T-cell (primary cell): ENCODE measurements at places on chromosomes 2 and 18.

DNA sequence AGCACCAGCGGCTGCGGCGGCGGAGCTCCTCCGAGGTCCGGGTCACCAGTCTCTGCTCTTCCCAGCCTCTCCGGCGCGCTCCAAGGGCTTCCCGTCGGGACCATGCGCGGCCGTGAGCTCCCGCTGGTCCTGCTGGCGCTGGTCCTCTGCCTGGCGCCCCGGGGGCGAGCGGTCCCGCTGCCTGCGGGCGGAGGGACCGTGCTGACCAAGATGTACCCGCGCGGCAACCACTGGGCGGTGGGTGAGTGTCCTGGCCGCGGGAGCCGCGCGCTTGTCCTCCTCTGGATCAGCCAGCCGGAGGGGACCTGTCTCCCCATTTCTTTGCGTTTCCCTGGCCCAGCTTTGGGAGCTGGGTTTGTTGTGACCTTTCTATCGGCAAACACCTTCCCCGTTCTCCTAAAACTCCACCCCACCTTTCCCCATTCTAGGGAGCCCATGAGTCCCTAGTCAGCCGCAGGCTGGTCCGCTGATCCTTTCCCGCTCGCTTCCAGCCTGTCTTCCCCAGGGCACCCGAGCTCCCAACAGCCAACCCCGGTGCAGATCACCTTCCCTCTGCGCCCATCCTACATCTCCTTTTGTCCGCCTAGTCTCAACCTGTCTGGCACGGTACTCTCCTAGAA is 316 bp downstream of the GRP start:
- DNase-seq: no peak

DNA sequence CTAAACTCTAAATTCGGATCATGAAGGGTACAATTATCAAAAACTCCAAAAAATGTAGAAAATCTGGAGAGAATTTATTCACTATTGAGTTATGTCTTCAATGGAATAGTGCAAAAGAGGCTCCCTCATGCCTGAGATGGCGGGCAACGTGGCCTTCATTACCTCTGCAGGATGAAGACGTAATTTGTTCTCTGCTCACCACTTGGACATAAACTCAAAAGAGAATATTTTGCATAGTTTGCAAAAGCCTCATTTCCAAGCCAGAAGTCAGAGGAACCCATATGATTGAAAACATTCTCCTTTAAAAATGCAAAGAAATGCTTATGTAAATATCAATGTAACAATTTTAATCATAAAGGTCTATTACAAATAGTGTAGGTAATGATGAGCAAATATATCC is 58.7 kb downstream of the SLC25A12 start:
- DNase-seq: no peak

GRCh38 chr2:175981551-175981950 is 20.5 kb downstream of the LNPK start:
- no peak for DNase-seq

DNA sequence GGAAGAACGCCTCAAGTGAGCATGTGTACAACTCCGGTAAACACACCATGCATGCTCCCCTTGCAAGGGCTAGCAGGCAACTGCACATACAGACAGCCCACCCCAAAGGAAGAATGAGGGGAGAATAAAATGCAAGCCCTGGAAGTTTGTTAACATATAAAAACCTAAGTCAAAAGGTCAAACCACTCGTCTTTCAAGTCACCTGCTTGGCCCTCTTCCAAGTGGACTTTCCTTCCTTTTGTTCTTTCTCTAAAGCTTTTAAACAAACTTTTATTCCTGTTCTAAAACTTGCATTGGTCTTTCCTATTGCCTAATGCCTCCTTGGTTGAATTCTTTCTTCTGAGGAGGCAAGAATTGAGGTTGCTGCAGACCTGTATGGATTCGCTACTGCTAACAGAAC is 5.2 kb upstream of the RPIA start:
- no peak for DNase-seq

DNA sequence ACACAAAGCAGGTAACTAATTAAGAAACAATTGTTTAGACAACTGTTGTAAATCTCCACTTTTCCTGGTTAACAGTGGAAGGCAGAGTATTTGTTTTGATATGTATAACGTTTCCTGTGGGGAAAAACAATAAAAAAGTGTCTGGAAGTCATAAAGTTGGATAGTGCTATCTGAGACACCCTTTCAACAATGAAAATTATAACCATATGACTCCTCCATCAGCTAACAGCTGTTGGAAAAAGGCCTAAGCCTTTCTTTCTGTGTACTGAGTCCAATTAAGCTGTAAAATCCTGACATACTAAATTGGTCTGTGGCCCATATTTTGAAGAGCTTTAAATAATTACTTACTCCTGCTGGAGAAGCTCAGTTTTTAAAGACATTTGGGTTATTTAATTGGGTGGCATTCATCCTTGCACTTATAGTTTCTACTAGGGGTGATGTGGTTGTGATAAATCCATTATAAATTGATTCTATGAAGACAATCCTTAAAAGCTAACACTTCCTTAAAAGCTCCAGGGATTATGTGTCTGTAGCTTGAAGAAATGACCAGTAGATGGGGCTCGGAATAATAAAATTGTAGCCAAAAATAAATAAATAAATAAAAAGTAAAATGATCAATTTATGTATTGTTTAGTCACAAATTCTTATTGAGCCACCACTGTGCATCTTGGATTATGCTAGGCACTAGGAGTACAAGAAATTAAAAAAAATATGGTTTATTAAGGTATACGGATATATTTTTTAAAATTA is 698.1 kb upstream of the NXPH2 start:
- no peak for DNase-seq

DNA sequence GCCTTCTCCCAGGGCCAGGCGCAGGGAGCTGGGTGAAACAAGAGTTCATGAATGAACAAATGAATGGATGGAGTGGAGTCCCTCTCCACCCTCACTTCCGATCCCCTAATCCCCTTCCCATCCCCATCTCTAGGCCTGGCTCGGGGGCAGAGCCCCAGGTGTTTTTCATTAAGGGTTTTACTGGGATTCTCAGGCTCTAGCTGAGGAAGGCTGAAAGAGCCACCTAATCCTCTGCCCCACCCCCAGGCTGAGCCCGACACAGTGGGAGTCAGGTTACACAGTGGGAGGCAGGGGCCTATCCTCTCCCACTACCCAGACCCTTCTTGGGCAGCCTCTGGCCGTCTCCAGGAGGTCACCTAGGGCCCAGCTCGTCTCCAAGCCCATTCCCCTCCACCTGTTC is 36.1 kb downstream of the SDC1 start:
- no peak for DNase-seq

DNA sequence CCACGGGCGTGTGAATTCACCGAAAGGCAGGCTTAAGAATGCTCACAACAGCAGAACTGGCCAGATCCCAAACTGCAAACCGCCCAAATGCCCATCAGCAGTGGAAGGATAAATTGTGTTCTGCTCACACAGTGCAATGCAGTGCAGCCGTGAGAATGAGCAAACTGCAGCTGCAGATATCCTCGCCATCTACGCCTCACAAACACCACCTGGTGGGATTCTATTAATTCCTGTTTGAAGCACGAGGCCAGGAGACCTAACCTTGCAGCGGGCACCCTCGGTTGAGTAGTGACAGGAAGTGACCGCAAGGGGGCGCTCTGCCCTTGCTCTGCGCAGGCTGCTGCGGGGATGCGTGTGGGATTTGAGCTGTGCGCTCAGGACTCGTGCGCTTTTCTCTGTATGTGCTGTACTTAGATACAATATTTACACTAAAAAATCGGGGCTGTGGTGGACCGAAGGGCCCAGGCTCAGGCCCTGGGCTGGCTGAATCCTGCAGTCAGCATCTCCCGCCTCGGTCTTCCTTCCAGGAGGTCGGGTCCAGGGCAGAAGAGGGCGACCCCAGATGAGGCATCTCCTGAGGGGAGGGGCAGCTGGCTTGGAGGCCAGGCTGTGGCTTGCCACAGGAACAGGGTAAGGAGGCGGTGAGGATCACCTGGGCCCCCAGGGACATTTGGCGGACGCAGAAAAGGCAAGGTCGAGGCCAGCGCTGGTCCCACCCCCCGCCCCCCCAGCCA is 19.8 kb upstream of the PDIA6 start:
- DNase-seq: peak; percentile 67

DNA sequence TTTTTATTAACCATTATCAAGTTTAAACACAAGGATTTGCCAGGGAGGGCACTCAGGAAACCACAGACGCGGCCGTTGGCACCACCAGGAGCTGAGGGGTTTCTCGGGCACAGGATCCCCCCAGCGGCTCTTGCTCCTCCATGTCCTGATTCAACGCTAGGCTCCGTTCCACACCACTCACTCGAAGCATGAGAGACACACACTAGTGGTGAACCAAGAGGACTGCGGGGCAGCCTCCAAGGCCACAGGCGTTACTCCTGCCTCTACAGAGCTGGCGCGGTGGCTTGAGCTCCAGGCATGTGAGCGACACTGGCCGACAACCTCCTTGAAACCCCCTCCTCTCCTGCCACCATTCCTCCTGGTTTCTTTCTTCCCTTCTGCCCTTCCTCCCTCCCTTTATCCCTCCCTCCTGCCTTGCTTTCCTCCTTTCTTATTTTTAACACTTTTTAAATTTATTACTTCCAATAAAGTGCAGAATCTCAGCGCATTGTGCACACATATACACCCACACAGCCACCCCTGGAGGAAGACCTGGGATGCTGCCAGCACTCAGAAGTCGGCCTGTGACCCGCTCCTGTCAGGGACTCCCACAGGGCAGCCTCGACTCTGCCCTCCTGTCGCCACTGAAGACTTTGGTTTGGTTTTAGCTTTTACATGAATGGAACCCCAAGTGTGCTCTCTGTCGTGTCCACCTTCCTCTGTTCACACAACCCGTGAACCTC is 21.7 kb downstream of the COX7A2L start:
- no peak for DNase-seq

DNA sequence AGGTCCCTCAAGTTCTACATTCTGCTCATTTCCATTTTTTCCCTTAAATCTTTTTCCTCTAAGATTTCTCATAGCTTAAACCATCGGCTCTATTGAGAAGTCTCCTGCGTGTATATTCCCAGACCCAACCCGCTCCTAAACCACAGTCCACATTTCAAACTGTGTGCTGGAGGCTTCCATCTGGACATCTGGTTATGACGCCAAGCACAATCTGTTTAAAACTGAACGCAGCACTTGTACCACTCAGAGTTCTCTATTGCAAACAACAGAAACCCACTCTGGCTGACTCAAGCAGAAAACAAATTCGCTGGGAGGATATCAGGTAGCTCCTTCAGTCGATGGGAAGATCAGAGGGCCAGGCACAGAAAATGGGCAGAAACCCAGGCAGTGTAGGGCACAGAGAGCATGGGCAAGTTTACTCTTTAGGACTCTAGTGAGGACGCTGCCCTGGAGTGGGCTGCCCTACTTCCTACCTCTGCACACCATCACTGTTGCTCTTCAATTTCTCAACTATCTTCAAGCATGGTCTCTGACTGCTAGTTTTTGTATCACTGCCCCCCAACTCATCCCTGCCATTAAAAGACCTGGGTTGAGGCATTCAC is 5.6 kb upstream of the EML4 start:
- no peak for DNase-seq

DNA sequence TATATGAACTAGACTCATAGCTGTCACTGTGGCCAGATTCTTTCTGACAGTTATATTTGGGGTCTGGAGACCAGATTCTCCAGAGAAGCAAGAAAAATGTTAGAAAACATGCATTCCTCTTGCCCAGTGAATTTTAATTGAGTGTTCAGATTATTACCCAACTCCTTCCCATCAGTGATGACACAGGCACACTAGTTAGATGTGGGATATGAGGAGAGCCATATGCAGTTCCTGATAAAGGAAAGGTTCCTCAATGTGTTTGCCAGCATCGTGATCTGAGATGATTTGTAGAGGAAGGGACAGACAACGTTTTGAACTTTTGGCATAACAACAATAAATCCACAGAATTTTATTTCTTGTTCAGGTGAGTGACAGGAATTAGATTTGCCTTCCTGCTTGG is 308.6 kb downstream of the PIEZO2 start:
- DNase-seq: no peak

GRCh38 chr2:11914455-11914854 is 168.0 kb downstream of the LPIN1 start:
- no peak for DNase-seq

- no peak for DNase-seq
Measured at GRCh38 chr2:192190474-192190873, 4.3 kb downstream of the TMEFF2 start.

DNA sequence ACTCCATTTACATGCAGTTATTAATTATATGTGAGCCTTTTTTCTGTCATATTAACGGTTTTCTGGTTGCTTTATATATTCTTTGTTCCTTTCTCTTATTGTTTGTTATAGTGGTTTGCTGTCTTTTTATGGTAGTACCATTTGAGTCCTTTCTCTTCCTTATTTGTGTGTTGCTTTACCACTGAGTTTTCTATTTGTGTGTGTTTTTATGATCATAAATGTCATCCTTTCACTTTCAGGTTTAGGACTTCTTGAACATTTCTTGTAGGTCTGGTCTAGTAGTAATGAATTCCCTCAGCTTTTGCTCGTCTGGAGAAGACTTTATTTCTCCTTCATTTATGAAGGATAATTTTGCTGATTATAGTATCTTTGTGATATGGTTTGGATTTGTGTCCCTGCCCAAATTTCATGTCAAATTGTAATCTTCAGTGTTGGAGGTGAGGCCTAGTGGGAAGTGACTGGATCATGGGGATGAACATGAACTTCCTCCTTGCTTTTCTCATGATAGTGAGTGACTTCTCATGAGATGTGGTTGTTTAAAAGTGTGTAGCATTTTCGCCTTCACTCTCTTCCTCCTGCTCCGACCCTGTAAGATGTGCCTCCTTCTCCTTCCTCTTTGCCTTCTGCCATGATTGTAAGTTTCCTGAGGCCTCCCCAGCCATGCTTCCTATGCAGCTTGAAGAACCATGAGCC is 11.5 kb downstream of the GCC2 start:
- no peak for DNase-seq

GRCh38 chr2:118689033-118689432 is 158.4 kb downstream of the EN1 start:
- DNase-seq: no peak

- no peak for DNase-seq
Measured at GRCh38 chr2:203379156-203379555, 51.0 kb downstream of the ABI2 start.

DNA sequence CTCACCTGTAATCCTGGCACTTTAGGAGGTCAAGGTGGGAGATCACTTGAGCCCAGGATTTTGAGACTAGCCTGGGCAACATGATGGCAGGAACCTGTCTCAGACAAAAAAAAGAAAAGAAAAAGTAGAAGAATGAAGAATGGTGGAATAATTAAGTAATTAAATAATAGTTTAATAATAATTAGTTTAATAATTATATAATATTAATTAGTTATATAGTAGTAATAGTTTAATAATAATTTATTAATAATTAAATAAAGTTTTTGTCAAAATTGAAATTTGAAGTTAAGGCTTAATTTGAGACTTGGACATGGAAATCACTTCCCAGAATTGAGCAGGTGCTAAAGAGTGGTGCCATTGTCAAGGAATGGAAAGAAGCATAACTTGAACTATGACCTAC is 52.2 kb upstream of the ABCA12 start:
- DNase-seq: no peak

DNA sequence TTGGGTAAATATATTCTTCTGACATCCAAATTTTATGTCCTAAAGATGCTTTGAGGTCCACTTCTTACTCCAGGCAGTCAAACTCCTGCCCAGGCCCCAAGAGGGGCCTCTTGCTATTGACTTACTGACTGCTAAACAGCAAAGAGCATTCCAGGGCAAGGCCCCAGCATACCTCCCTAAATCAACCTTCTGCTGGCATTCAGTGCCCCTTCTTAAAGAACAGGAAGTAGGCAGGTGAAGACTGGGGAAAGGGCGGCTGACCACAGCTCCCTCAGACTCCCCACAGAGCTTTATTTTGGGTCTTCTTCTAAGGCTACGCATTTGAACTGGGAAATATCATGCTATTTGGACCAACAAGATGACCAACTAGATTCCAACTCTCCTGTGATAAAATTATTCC is 68.9 kb downstream of the USP40 start:
- no peak for DNase-seq
